Stromal cell of bone marrow (primary cell): ENCODE measurements at places on chromosomes 7 and 10.

GRCh38 chr7:47254081-47254977, 327.6 kb downstream of the TNS3 start:
- DNase-seq = no peak

- DNase-seq = no peak
Observed at GRCh38 chr7:69827558-69827957, 229.3 kb downstream of the AUTS2 start.

GRCh38 chr10:43645866-43646265, 2.8 kb downstream of the ZNF32 start:
- DNase-seq = no peak

GRCh38 chr10:100072514-100072913, 9.2 kb downstream of the CPN1 start:
- DNase-seq = no peak

GRCh38 chr10:124030492-124031110, 62.8 kb downstream of the CHST15 start:
- no peak for DNase-seq

DNA sequence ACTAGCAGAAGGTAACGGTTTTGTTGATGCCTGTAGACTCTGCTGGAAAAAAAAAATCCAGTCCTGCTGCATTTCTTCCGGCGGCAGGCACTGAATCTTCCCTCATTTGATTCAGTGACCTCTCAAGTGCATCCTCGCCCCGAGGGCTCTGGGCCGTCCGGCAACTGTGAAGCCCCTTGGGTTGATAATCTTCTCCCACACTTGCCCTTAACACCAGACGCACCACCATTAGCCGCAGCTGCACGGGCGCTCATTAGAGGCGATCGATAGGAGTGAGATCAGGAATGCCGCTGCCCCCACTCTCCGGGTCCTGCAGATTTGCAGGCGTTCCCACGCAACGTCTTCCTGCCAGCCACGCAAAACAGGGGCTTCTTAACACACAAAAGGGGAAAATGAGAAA, 200.0 kb upstream of the MKI67 start:
- DNase-seq = no peak

GRCh38 chr7:108067844-108068243, 62.3 kb downstream of the LAMB4 start:
- no peak for DNase-seq

DNA sequence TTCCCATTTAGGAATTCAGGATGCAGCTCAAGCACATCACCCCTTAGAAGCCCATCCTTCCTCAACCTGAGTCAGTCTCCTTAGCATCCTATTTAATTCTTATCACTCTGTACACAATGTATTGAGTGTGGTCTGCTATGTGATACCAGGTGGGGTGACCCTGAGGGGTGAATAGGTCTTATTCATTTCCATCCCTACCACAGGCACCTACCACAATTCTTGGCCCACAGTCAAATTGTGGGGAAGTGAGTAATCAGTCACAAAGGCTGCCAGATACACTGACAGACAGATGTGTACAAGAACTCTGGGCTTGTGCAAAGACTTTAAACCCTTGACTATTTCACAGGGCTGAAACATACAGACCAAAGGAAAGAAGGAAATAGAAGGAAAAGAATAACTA, 560.5 kb downstream of the PARD3 start:
- peak; percentile 33 for DNase-seq

GRCh38 chr7:69722843-69723242, 124.6 kb downstream of the AUTS2 start:
- DNase-seq = no peak

GRCh38 chr10:91556691-91557566, 75.9 kb downstream of the PPP1R3C start:
- no peak for DNase-seq

GRCh38 chr10:61830072-61830845, 71.2 kb upstream of the ARID5B start:
- DNase-seq = no peak

DNA sequence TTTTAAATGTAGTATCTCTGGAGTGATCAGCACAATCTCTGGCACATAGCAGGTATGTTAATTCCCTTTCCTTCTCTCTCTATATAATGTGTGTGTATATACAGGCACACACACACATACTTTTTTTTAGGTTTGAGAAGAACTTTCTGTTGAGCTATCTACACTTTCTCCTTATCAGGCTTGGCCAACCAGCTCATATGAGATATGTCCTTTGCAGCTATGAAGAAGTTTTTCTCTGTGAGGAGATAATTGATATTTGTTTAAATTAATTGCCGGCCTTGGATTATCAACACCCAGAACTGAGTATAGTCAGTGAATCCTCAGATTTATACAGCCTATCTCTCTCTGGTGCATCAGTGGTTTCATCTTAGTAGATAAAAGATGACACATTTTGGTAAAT, 2.3 kb upstream of the MCU start:
- DNase-seq = no peak

DNA sequence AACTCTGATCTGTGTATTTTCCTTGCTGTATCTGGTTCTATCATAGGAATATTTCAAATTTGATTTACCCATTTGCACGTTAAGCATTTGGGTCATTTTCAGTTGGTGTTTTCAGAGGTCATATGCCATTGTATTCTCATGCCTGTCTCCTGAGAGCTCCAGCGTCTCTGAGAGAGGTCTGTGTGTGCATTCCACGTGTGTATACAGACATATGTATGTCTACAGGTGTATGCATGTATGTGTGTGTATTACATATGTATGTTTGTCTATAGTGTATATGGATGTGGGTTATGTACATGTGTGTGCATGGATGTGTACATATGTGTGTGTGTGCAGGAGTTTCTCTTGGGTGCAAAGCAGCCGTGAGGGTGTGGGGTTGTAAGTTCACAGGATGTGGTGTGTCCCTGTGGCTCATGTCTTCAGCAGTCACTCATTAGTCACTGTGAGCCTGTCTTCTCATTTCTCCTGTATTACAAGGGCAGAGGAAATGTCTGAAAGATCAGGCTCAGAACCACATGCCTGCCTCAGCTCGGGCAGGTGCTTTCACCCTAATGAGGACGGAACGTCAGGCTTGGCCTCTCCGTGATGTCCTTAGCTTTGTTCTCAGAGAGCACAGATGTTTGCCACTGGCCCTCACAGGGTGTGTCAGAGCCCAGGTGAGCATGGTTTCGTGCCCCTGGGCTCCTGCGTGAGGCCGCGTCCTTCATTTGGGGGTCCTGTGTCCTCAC, 101.6 kb downstream of the NKX6-2 start:
- no peak for DNase-seq

DNA sequence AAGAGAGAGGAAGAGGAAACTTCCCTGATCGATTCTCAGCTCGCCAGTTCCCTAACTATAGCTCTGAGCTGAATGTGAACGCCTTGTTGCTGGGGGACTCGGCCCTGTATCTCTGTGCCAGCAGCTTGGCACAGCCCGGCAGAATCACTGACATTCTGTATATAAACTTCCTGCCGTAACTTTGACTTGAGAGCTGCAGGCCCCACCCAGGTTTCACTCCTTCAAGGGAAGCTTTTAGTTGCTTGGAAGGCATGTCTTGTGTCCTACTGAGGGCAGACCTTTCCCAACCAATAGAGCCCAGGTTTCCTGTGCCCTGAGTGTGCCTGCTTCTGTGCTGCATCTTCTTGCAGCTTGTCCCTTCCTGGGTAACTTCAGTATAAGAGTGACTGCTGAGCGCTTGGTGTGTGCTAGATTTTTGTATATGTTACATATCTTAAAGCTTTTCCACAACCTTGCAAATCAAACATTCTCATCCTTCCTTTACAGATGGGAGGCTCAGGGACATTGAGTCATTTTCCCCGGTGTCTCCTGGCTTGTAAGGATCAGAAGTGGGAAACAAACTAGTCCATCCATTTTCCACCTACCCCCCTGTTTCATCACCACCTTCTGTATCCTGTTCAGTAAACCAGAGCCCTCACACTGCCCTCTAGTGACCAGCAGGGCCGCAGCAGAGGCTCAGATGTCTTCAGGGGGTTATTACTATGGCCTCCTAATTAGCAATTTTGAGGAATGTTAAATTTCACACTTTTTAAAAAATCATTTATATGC, 225.2 kb upstream of the PRSS58 start:
- DNase-seq = no peak

GRCh38 chr7:997404-998395, 14.7 kb downstream of the CYP2W1 start:
- DNase-seq = no peak

- DNase-seq = no peak
Observed at GRCh38 chr7:35030848-35031247, 6.4 kb downstream of the DPY19L1 start.

- no peak for DNase-seq
Observed at GRCh38 chr7:128448751-128449302, 6.9 kb upstream of the HILPDA start.

- no peak for DNase-seq
Observed at GRCh38 chr7:129686063-129686462, 74.5 kb downstream of the NRF1 start.

DNA sequence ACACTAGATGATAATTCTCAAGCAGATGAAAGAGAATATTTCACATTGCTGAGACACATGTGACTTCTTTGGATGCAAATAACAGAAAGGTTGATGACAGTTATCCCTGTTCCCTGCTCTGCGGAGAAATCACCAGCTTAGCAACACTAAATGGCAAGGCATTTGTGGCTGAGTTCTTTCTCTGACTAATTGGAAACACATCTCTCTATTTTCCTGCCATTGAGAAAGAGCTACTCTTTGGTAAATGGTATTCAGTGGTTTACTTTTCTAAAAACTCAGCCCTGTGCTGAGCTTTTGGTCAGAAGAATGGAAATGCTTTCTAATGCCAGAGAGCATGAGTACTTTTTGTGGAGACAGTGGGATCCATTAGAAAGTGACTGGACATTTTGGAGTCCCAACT, 771.4 kb downstream of the LRMDA start:
- DNase-seq = peak; percentile 83

GRCh38 chr7:51261117-51261835, 55.3 kb downstream of the COBL start:
- DNase-seq = no peak

GRCh38 chr7:111011520-111011919, 79.4 kb upstream of the LRRN3 start:
- no peak for DNase-seq

GRCh38 chr10:58796824-58797223, 284.2 kb downstream of the BICC1 start:
- no peak for DNase-seq

DNA sequence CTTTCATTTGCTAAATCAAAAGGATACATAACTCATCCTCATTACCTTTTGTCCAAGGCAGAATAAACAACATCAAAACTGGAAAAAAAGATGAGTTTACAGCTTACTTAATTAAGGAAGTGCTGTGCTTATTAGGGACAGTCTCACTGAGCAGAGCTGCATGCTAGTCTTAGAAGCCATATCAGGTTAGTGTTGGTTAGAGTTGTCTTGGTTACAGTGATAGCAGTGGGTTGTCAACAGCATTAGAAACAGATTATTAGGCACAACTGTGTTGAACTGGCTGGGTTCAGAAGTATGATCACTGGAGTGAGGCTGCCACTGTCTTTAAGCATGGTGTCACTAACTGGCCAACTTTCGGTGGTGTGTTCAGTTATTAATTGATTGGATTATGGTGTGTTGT, 503.9 kb upstream of the IGFBP3 start:
- no peak for DNase-seq

GRCh38 chr7:144842377-144842851, 6.6 kb upstream of the TPK1 start:
- DNase-seq = no peak

DNA sequence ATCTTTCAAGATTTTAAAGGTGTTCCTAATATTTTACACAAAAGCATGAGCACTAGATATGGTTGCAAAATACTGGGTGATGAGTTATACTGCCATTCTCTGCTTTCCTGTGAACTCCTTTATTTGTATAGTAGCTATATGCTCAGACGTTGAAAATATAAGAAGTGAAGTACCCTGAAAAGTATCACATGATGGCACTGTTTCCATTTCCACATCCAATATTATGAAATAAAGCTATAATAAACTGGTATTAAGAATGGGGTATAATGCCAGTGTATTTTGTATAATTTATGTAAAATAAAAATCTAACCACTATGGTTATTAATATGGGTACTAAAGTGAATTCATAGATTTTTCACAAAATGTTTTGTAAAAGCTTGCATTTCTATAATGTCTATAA, 79.6 kb upstream of the FOXP2 start:
- DNase-seq = no peak

- no peak for DNase-seq
Observed at GRCh38 chr10:131899695-131900349, 986 bp upstream of the PPP2R2D start.

DNA sequence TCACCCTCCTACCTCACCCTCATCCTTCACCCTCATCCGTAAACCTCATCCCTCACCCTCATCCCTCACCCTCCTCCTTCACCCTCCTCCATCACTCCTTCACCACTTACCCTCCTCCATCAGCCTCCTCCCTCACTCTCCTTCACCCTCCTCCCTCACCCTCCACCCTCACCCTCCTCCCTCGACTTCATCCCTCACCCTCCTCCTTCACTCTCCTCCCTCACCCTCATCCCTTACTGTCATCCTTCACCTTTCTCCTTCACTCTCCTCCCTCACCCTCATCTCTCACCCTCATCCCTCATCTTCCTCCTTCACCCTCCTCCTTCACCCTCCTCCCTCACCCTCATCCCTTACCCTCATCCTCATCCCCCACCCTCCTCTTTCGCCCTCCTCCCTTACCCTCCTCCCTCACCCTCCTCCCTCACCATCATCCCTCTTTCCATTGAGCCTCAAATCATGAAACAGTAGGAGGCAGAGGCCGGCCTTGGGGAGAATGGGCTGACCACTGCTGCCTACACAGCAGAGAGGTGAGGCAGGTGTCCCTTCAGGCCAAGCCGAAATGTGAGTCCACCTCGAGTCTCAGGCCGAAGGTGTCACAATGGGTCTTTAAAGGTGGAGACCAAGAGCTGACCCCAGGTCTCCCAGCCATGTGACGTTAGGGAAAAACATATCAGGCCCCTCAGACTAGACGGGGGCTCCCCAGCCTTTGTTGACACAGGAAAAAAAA, 53.0 kb downstream of the PDGFA start:
- DNase-seq = no peak

- DNase-seq = no peak
Observed at GRCh38 chr7:140061607-140061930, 1.2 kb downstream of the PARP12 start.

GRCh38 chr7:155219947-155220769, 77.5 kb upstream of the INSIG1 start:
- DNase-seq = no peak

DNA sequence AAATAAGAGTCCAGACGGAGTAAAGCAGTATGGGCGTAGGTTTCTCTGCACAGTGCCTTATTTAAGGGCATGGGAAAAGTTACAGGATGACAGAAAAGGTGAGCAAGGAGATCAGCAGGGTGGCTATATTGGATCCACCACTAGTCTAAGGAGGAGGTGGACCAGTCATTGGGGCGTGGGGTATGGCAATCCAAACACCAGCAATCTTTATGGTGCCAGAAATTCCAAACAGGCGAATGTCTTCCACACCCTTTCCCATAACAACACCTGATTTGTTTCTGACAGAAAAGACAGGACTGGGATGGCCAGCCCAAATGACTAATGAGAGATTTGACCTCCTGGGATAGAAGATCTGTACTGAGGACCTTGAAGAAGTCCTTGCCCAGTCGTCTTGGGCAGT, 181.8 kb upstream of the MBL2 start:
- no peak for DNase-seq
